ENCODE measurements at places on chromosomes 2 and 18.

DNA sequence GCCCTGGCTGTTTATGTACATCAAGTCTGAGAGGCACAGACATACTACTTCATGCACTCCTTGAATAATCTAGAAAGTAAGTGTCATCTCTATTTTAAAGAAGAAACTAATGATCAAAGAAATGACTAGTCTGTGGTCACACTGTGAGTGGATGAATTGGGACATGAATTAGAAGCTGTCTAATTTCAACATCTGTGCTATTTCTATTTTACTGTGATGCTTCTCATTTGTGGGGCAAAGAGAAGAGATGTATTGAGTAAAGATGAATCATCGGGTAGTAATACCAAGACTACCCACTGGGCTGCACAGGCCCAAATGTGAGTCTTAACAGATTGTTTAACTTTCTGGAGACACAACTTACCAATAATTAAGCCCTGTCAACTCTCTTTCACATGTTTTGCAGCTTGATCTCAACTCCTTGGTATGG, 42.4 kb upstream of the MTIF2 start:
- peak; percentile 65 for DNase-seq

- no peak for DNase-seq
Measured at GRCh38 chr2:230685178-230685577, 27.5 kb upstream of the CAB39 start.

DNA sequence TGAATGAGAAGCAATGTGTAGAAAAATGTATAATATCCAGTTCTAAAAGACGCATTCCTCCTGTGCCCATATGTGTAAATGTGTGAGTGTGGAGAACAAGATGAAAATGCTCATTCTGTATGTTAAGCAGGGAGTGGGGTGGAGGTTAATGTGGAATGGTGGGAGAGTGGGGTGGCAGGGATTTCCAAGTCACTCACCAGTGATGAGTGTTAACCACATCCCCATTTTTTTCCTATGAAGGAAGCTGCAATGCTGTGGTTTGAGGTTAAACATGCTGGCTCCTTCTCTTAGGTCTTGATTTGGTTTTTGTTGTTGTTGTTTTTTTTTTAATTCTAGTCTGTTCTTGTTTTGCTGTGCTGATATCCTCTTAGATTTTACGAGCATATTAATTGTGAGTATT, 169.4 kb downstream of the NEDD4L start:
- DNase-seq: no peak

- no peak for DNase-seq
Measured at GRCh38 chr18:24083550-24083949, 55.3 kb upstream of the CABYR start.

GRCh38 chr2:74072565-74072964, 75.1 kb downstream of the BOLA3 start:
- no peak for DNase-seq

- DNase-seq: no peak
Measured at GRCh38 chr2:237935740-237936452, 30.9 kb upstream of the UBE2F start.

DNA sequence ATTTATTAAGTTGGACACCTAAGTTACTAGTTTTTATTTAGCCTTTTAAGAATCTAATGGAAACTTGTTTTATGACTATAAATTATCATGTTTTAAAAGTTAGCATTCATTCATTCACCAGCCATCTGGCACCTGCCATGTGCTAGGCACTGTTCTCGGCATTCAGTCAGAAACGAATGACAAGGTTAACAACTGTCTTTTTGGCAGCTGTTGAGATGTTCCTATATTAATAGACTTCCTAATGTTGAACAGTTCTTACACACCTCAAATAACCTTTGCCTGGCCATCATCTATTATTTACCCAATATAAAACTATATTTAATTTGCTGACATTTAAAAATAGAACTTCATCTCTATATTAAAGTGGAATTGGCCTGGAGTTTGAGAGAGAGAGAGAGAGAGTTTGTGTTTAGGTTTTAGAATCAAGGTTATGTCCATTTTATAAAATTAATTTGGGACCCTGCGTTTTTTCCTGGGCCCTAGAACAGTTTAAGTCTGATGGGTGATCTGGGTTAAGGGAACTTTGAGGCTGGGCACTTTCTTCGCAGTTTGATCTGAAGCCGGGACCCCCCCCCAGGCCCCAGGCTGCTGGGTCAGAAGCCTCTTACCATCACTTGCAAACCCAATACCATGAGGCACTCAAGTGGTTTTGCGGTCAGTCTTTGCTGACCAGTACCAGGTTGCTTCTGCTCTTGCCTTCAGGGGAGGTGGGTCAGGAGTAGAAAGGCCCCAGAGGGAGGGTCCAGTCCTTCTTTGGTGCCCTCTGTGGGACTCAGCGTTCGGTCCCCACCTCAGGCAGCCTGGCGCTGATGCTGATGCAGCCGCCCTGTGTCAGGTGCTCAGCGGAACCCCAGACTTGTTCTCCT, 48.3 kb upstream of the ASB1 start:
- no peak for DNase-seq

- no peak for DNase-seq
Measured at GRCh38 chr18:58631301-58631700, 2.4 kb upstream of the ALPK2 start.

DNA sequence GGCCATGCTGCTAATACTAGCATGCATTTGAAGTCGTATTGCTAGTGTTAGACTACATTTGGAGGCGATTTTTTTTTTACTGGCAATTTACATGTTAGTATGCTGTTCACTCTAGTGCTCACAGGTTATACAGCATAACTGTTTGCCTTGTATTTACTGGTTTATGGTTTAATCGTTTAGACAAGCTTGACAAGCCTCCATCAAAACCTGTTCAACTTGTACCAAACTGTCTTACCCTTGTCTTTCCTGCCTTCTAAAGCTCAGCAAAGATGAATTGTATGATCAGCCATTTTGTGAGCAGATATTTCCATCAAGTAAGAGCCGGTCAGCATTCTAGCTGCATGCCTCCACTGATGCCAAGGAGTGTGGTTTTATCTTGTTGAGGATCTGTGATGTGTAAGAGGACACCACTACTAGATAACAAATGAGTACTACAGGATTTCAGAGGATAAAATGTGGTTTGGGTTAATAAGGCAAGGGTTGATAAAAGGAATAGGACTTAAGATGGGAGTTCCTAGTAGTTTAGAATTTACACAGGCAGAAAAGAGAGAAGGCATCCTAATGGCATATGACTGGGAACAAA, 68.4 kb upstream of the ITM2C start:
- peak; percentile 44 for DNase-seq

DNA sequence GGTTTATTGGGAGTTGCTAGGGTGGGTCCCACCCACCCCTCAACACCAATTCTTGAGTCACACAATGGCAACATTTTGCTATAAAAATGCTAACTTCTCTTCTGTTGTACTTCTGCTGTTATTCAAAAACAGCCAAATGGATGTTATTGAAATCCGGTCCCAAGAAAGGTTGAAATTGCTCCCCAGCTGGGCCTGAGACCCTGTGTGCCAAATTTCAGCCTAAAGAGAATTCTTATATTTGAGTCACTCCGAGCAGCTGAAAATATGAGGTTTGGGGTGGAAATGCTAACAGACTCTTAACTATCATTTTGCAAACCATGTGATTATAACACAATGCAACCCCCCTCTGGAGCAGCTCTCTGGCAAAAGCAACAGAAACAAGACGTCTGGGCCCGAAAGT, 27.0 kb upstream of the ACVR1 start:
- DNase-seq: no peak

DNA sequence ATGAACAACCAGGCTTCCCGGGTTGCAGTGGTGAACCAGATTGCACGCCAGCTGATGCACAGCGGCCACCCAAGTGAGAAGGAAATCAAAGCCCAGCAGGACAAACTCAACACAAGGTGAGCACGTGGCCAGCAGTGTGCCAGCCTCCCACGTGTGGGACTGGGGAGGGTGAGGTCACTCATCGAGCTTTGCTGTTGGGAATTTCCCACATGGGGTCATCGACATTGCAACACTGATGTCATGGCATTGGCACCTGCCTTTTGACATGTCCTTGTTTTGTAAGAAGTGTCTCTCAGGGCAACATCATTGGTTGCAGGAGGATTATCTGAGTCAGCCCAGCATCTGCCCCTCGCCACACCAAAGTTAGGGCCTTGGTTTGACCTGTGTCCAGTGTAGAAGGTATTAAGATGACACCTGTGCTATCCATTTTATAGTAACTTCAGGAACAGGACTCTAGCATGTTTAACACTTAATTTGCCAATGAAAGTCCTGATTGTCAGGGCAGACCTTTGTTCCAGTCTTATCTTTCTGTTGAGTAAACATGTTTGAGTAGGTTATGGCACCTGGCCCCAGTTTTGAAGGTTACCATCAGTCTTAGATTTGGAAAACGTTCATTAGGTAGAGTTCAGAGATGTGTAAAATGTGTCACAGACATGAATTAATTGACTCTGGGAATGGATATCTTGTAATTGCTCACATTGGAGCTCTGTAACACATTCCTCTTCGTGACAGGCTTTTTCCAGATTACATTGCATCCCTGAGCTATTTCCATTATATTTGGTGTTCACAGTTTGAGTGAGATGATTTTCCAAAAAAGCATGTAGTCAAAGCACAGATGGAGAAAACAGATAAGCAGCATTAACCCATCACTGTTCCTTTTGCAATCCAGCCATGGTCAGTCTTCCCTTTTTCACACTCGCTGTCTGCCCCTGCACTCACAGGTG, 93.3 kb upstream of the EML6 start:
- peak; percentile 67 for DNase-seq

DNA sequence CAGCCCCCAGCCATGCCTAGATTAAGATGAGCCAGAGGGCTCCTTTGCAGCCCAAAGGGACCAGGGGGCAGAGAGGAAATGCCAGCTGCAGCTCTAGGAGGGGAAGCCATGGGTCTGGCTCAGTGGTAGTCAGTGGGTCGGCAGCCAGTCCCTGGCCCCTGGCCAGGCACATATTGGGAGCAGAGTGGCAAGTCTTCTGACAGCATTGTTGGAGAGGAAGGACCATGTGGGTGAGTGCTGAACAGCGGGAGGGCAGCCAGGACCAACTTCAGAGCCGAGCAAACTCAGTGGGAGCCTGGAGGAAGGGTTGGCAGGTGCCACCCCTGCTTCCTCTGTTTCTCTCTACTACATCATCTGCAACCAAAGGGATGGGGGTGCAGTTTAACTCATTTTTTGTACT, 140.5 kb upstream of the PELI1 start:
- DNase-seq: no peak

- no peak for DNase-seq
Measured at GRCh38 chr2:2889646-2890045, 488.0 kb downstream of the EIPR1 start.

DNA sequence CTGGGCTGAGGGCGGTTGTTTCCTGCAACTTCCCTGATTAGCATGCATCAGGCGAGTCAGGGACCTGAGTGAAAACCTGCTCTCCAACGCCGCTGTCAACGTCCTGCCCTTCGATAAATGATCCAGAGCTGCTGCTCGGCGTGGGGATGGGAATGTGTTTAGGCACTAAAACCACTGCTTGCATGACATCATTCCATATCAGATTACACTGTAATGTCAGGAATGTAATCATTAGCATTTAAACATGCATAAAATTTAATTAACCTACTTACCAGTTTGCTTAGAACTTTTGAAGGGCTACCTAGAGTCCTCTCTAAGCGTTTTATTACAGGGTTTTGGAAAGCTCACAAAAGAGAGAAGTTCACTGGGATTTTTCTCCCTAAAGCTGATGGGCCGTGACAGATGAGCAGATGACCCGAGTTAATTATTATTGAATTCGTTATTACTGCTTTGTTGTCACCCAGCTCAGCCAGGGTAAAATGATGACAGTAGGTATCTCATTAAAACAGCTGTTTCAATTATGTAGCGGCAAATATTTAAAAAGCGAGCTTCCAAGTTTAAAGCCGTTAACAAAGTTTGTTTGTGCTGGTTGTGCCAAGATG, 685.6 kb upstream of the SALL3 start:
- no peak for DNase-seq

All from activated CD4-positive, alpha-beta memory T cell treated with anti-CD3 and anti-CD28 coated beads for 36 hours (primary cell).